GM04504 (cell line): ENCODE measurements at places on chromosomes 2 and 18.

GRCh38 chr2:240702640-240703011, 11.0 kb downstream of the AQP12A start:
- DNase-seq = no peak

- no peak for DNase-seq
Observed at GRCh38 chr18:27789406-27789805, 387.5 kb downstream of the CDH2 start.

DNA sequence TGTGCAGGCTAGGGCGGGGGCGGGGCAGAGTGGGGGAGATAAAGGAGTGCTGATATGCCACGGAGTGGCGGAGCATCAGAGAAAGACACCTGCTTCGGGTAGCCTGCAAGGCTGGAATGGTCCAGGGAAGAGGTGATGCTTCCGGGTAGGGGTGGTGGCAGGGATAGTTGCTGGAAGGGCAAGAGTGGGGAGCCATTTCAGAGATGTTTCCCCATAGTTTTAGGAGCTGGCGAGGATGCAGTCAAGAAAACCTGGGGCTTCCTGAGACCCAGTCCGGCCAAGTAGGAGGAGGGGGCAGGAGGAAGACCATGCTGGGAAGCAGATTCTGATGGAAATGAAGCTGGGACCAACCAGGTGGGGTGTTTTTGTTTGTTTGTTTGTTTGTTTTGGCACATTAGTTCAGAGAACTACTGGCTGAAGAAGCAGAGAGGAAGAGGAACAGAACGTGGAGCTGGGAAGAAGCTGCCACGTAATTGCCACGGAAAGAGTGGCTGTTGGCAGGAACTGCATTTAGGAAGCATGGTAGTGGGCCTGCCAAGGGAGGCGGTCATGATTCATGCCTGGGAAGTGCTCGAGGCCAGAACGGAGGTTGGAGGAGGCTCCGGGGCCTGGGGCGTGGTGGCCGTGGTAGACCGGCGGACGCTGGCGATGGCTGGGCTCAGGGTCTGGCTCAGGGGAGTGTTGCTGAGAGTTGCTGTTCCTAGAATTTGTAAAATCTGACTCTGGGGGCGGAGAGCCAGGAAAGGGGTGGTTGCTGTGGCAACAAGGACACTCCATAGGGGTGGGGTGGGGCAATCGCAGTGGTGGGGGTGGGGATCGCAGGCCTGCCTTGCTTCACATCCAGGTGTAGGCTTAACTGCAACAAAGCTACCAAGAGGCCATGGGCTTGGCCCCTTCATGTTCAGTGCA, 8.6 kb upstream of the INPP5D start:
- no peak for DNase-seq

DNA sequence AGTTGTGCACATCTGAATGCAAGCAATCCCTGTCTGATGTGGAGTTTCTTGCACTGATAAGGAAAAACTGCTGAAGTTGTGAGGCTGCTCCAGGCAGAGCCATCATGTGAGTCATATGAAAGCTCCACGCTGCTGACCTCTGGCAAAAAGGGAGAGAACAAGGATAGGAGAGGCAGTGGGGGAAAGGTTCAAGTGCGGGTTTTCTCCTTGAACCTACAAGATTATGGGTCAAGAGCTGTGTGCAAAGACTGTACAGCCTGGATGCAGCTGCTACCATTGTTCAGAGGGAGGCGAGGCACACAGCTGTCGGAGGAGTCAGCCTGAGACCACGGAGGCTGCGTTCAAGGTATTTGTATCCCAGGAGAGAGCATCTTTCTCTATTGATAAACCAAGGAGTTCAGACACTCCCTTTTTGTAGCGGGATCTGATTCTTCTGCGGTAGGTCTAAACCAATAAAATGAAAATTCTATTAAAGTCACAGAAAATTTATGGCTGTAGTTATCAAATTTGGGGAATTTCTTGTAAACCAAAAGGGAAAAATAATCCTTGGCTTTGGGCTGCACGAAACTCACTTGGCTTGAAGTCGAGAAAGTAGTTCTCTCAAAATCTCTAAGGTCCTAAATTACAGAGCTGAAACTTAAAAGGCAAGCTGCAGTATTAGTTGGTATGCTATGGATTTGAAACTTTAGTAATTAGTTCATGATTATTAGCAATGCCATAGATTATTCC, at the start of gene CDK15:
TSS of gene CDK15 (plus strand) at position 96 of the 729 bp plus-strand sequence. CDS start at position 224, 128 bp downstream.
- no peak for DNase-seq

- no peak for DNase-seq
Observed at GRCh38 chr18:76319366-76319765, 175.7 kb downstream of the ZNF516 start.

DNA sequence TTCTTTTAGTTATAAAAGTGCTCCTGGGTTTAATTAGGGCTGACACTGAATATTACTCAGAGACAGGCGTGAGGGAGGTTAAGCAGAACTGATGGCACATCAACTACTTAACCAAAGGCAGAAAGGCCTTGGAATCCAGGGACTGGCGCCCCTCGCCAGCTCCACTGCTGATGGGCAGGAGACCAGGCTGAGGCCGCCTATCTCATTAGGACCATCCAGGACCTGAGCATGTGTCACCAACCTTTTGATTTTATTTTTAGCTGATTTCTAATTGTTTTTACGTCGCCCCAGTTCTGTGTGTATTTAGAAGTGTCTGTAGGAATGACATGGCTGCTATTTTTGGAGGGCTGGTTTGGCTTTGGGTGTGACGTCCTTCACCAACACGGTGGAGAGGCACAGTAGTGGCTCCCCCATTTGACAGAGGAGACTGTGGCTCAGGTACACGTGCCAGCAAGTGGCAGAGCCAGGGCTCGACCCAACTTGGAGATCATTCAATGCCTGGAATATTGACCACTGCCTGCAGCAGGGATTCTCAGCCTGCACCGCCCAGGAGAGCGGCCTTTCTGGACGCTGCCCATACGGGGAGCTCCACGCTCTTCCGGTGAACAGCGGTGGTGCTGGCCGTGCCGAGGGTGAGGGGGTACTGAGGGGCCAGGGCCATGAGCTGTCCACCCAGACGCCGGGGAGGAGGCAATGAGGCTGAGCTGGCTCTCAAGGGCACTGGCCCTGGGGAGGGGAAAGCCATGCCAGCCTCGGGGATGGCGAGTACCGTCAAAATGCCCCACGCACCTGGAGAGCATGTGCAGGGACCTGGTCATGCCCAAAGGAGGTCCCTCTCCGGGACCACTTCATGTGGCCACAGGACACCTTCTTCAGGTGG, 205.7 kb downstream of the ASB1 start:
- no peak for DNase-seq

DNA sequence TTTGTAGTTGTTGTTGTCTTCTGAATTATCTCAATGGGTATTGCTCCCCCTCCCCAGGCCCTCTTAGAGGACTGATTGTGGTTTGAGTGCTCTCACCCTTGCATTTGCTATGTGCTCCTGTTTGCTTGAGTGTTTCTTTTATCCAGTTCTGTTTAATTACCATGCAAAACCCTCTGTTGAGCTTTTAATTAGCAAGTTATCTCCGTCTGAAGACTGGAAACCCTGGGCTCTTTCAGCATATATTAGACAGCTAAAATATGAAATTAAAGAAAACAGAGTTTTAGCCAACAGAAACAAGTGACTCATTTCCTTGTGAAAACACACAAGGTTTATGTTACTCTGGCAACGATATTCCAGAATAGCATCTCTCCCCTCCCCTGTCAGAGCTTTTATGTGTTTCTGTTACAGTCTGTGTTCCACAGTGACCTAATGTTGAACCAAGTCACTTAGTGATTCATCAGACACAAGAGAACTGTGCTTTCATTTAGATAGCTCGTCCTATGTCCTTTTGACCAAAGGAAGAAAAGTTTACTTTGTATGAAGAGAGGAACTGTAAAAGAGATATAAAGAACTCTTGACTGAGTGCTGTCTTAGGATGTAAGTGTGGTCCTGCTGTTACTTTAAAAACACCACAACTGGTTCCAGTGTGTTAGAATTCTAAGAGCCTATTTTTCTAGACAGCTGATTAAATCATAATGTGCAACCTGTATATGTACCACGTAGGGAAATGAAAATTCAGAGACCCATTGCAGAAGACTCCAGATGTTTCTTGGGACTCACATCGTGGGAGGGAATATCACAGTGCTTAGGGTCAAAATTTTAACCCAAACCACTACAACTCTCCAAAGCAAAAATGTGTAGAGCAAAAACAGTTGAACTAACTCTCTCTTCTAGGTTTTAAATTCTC, 172.8 kb upstream of the RBMS1 start:
- DNase-seq = peak; percentile 94

DNA sequence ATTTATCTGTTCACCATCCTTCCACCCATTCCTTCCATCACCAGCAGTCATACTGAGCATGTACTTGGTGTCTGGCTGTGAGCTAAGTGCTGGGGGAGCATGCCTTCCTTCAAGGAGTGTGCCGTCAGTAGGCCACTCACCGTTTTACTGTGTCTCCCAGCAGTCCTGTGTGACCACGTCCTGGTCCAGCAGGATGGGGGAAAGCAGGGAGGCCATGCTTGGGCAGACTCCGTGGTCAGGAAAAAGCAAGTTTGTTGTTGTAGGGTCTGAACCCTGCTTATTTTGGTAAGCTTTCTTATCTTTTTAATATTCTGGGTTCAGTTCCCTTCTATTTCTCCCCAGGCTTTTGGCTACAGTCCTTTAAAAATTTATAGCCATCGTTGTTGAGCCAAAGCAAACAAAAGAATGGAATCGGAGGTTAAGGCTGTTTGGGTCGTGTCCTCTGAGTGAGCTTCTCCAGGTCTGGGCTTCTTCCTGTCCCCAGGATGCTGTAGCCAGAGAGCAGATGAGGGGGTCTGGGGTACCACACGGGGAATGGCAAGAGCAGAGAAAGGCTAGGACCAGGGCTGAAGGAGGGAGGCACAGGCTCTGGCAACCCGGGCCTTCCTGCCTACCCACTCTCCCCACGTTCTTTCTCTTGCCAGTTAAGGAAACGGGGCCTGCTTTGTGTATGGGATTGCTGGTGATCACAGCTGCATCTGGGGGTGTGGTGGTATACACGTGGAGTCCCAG, 13.5 kb downstream of the SLC30A3 start:
- no peak for DNase-seq

DNA sequence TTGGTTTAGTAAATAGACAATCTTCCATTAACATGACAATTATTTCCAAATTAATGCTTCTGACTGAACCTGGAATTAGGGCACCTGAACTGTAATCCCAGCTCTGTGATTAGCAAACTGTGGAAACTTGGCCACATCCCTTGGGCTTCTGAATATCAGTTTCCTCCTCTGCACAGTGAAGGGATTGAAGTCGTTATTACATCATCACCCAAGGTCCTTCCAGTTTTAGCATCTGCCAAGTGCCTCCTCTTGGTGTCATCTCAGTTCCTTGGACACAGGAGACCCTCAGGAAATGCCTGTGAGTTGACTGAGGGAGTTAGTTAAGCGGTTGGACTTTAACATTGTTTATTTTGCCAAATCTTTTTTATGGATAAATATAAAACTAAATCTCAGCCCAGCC, 64.8 kb downstream of the MOGAT1 start:
- DNase-seq = no peak

GRCh38 chr2:146572598-146572997, 1272.2 kb upstream of the ACVR2A start:
- no peak for DNase-seq

- peak; percentile 41 for DNase-seq
Observed at GRCh38 chr18:74331404-74331803, 15.8 kb downstream of the C18orf63 start.

DNA sequence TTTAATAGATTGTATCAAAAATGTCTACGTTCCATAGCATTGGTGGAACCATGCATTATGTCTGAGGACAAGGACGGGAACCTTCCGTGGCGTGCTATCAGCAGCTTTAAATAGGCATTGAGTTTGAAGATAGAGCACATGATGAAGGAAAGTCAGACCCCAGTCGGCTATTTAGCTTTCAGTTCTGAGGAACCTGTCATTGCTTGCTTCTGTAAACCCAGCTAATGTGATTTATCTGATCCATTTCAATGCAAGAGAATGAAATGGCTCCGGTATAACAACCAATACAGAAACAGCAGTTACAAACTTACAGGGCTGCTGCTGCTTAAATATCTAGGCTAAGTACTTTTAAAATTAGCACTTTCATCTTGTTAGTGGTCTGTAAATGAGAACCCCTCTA, 503.3 kb downstream of the RNF144A start:
- no peak for DNase-seq

GRCh38 chr2:124241-124880, 78.1 kb upstream of the FAM110C start:
- DNase-seq = no peak

DNA sequence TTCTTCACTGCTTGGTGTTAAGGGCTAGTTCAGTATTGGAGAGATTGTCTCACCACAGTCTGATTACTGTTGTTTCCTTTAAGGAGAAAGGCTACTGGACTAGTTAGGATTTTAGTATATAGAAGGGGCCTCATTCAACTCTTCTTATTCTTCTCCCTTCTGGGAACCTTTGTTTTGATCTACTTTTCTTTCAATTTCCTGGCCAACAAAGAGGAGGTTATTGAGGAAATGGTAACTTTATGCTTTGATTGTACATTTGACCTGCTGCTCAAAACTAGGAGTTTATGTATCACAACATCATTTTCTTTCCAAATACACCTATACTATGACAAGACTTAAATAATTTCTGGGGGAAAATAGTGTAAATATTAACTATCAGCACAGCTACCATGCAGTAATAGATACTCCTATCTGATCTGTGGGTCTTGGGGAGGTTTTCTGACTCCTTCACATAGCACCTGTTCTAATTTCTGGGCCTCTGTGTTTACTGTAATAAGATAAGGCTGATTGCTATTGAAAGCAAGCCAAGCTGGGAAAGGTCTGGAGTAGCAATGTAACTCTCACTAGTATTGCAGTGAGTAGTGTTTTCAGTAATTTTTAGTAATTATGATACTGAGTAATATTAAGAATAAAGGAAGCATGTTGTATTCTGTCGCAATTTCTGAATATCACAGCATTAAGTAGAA, 395.3 kb downstream of the NUP35 start:
- no peak for DNase-seq

DNA sequence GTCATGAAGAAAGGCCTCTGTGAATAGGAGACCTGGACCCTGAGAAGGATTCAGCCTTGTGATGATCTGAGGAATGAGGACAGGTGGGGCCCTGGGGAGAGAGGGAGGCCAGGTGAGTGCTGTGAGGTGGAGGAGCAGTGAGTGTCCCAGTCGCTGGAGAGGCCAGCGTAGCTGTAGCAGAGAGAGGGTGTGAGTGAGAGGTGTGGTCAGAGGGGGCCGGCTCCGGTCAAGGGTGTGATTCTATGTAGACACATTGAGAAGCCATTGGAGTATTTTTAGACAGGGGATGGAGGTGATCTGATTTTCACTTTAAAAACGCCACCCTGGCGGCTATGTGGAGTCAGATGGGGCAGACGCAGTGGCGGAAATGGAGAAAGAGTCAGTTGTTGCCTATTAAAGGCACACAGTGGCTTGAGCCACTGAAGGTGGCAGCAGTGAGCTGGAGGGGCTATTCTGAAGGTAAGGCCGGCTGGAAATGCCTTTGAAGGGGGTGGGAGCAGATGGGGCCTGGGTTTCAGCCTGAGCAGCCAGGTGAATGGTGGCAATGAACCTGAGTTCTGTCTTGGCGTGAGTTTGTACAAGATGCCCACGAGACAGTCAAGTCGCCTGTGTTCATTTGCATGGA, 55.6 kb downstream of the GREB1 start:
- no peak for DNase-seq
